NCI-H1417 treated with DMSO at 0.1 percent for 48 hours (cell line): ENCODE measurements at places on chromosomes 1 and 21.

DNA sequence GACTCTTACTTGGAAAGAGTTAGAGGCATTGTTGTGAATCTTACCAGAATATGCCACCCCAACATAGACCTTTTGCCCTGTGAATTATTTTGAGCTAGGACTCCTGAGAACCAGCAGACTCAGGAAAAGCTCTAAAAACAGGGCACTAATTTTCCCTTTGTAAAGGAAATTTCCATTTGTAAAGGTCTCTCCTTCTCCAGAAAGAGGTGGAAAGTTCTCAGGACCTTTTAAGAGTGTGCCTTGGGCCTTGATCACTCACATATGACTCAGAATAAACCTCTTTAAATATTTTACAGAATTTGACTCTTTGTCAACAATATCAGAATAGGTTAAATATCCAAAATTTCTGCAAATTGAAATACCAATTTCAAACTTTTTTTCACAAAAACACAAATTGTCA is 721.8 kb upstream of the NCAM2 start:
- no peak for DNase-seq

DNA sequence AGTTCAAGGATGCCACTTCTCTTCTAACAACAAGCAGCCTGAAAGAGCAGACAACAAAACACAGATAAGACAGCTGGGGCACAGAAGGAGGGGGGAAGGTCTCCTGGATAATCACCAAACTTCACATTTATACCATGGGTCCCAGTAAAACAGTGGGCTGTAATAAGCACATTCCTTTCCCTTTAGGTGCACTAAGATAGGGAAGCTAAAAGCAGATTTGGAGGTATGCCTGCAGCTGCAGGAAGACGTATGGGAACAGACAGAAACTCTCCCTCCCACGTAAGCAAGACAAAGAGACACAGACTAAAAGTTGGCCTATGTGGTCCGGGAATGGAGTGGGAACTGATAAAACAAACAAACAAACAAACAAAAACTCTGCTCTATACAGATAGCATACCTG is 612.1 kb downstream of the MRPL39 start:
- DNase-seq: no peak

- DNase-seq: no peak
These were observed 111.1 kb downstream of the RERE start for GRCh38 chr1:8706291-8706690.

DNA sequence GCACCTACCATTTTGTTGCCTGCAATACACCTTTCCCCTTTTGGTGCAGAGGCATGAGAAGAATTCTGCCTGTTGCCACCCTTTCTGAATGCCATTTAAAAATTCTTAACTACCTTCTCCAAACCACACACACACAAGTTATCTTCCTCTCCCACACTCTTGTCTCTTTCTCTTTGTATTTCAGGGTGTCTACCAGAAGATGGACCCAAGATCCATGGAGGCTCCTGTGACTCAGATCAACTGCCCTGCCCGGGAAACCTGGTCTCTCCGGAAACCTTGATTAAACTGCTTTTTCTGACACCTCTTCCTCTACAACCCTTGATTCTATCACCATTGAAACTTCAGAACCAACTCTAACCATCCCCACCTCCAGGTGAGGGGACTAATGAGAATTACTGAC is 2.4 kb upstream of the TARS2 start:
- no peak for DNase-seq

DNA sequence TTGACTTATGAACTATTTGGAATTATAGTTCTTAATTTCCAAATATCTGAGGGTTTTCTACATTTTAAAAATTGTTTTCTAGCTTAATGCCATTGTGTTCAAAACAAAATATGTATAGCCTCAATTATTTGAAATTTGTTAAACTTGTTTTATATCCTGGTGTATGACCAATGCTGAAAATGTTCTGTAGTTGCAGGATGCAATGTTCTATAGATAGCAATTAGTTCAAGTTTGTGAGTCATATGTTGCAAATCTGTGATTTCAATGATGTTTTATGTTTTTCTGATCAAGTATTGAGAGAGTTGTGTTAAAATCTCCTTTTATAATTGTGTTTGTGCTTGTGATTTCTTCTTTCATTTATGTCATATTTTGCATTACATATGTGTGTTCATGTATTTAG is 517.5 kb downstream of the ADGRL2 start:
- no peak for DNase-seq

- no peak for DNase-seq
These were observed 18.3 kb upstream of the IL6R start for GRCh38 chr1:154386643-154387352.

DNA sequence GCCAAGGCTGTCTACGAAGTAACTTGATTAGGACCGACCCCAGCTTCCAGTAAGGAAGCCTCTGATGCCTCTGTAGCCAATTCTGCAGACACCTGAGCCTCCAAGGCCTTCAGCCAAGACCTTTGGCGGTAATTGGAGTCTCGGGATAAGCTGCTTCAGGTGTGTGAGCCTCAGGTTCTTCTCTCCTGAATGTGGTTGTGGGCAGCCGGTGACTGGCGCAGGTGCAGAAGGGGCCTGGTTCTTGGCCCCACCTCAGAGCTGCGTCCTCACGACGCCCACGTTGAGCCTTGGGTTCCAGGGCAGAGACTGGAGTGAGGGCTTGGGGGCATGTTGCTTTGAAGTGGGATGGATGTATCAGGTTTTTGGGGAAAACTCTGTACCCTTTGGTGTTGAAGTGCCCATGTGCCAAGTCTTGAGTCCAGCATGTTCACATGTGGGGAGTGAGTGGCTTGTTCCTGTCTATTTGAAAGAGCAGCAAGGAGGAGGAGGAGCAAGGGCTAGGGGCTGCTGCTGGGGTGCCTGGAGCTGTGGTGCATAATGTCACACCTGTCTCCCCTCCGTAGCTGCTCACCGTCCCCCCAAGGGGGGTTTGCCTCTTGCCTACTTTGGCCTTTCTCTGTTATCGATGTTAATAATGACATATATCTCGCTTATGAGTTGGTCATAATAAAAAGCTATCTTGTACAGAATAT is 1.4 kb downstream of the PSEN2 start:
- DNase-seq: no peak

DNA sequence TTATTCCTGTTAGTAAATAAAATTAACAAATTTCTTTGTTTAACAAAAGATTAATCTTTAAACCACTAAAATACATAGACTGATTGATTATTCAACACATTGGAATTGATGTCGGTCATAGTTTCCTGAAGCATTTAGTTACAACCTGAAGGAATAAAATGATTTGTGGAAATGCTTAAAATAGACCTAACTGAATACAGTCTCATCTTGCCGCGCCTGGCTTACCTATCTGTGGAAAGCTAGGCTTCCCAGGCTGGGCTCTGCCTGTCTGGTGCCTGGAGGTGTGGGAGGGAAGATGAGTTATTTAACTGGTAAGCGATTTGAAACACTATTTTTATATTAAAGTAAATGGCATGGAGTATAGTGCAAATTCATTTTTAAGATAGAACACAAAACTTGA is 10.2 kb downstream of the RHOU start:
- DNase-seq: no peak

DNA sequence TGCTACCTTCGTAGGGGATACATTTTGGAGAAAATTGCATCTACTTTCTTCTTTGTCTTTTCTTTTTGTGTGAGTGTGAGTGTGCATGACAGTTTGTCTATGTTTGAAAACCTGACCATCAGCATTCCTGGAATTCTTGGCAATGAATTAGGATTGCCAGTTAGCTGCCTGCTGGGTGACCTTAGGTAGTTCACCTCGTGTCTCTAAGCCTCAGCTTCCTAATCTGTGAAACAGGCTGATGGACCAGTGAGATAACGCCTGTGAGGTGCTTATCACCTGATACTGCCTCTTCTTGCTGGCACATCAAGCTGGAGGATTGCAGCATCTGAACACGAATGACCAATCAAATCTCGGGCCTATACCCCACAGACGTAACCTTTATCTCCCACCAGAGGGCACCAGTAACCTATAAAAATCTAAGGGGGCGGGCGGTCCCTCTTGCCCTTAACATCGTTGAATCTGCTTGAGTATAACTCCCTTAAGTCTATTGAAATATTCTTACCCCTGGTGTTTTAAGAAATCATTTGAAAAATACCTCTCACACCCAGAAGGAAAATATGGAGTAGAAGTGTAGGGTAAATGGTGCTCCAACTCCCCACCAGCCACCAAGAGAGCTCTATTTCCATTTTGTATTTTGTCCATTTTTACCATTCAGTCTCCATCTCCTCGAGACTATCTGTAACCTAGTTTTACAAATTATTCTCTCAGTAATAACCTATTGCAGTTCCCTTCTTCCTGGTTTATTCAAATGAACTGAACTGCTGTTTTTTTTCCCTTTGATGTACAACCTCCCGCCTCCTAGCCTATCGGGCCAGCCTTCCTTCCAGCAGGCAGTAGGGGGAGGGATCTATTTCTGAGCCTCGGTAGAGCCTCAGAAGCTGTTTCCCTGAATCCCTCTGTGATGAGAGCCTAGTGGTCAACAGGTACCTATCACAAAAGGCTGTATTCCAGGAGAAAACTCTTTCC is 49.7 kb downstream of the MDM4 start:
- DNase-seq: peak; percentile 80

- DNase-seq: no peak
These were observed 38.2 kb upstream of the SLC19A2 start for GRCh38 chr1:169523904-169524303.

- no peak for DNase-seq
These were observed 7.3 kb upstream of the LRRC71 start for GRCh38 chr1:156912861-156913808.

GRCh38 chr1:147264158-147264768 is 21.8 kb downstream of the CHD1L start:
- DNase-seq: no peak

GRCh38 chr21:45031571-45032191 is 42.7 kb upstream of the ADARB1 start:
- DNase-seq: no peak

GRCh38 chr1:37068897-37069296 is 34.6 kb upstream of the GRIK3 start:
- DNase-seq: no peak

DNA sequence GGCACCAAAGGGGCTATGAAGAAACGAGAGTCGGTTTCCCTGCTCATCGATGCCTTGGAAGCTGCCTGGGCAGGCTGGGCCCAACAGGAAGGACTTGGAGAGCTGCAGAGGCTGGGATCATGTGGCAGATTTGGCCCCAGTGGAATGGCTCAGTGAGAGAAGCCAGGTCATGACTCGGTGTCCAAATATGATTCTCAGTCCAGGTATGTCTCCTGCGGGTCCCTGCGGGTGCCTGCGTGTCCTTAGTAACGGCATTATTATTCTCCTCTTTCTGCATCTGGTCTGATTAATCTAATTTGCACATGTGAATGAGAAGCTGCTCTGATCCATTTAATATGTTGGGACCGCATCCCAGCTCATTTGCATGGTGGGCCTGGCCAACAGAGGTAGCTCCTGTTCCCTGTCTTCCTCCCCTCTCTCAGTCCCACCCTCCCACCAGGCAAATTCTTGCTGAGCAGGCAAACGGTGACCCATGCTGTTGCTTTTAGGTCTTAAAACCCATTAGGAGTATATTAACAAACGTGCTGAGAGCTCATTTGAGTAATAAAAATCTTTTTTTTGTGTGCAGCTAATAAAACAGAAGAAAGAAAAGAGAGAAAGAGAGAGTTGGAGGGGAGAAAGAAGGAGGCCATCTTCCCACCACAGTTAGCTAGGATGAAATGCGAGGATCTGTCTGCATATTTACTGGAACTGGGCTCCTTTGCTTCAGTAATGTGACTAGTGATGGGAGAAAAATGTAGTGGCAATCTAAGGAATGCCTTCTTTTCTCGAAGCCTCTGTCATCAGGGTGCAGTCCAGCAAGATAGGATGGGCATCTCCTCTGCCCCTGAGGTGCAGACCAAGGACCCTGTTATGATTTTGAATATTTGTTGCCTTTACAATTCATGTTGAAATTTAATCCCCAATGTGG is 133.5 kb downstream of the HMGB4 start:
- DNase-seq: no peak

DNA sequence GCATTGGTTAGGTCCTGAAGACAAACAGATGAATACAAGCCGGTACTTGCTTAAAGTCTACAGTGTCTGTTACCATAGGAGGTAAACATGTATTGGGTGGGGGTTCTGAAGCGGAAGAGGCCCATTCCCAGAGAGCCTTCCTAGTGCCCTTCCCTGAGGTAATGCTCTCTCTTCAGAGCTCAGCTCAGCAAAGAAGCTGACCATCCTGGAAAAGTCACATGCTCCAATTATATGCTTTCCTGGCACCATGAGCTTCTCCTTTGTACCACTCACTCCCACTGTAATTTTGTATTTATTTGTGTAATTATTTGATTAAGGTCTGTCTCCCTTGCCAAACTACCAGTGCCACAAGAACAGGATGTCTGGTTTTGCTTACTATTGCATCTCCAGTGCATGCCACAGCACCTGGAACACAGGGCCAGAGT is 42.0 kb downstream of the RAB3B start:
- no peak for DNase-seq

GRCh38 chr1:208864366-208864965 is 620.3 kb upstream of the PLXNA2 start:
- DNase-seq: no peak

DNA sequence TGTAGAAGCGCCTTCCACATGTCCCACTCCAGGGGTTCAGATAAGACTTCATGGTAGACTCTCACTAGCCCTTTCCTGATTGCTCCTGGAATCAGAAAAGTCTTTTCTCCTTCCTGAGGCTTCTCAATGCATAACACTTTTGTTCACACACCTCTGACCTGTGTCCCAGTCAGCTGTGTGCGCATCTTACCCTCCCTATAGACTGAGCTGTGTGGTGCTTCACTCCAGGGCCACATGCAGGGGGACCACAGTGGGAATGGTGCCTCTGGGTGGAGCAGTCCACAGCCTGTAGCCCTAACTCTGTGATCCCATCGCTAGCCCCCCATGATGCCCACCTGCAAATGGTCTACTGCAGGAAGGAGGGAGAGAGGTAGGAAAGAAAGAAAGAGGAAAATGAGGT is 84.0 kb upstream of the TLR5 start:
- DNase-seq: no peak

DNA sequence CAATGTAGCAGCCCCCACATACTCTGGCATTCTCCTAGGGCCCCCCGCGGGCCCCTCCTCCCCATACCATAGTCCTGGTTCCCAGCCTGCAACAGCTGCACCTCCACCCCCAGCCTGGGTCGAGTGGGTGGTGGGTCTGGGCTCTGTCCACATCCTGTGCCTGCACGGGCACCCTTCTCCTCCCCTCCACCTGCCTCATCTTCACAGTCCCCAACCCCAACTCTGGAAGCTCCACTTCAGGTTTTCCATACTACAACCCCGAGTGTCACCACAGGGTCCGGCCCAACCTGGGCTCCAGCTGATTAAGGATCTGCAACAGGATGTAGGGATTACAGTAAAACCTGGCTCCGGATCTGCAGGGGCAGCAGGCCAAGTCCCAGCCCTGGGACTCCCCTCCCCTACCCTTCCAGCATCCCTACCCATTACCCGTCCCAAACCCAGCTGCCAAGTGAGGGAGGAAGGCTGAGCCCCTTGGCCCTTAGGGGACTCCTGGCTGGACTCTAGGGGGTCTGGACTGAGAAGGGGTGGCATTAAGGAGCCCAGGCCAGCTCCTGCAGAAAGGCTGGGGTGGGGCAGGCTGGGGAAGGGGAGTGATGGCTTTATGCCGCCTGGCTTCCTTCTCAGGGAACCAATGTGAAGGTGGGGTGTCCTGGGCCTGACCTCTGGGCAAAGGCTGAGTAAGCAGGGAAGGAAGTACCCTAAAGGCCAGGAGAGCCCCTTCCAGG is 116.8 kb downstream of the CASZ1 start:
- DNase-seq: no peak
